Fibroblast of villous mesenchyme (primary cell): ENCODE measurements at places on chromosomes 6 and 20. TPM values are rescaled to one million over a fixed set of nuclear protein-coding genes. Genes with fewer than 3 reads are reported as not detected.

DNA sequence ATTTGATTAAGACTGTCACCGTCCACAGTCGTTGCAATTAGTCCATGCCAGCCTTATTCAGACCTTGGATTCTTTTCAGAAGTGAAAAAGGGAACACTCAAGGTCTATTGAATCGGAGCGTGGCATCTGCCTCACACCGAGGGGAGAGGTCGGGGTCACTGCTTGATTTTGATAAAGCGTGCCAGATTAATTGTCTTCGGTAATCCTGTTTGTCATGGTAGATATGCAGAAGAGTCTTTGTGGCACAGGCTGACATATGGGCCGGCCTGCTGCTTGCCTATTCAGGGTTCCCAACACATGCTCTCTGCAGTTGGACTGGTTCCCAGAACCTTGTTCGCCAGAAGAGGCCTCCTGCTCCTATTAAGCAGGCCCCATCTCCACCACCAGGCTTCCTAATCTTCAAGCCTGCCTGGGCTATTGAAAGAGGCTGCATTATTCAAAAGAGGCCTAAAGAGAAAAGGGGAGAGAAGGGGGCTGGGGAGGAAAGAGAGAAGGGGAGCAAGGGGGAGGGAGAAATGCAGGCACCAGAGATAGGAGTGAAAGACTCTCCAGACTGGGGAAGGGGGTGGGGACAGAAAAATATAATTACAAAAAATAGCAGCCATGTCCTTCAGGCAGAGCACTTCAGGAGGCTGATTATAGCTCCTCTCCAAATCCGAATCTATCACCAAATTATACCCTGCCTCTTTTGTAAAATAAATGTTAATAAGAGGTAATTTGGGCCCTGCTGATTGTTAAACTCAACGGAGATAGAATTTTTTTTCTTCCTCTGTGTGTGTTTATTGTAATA, 611.3 kb downstream of the HDGFL1 start:
- peak; percentile 78 for DNase-seq

DNA sequence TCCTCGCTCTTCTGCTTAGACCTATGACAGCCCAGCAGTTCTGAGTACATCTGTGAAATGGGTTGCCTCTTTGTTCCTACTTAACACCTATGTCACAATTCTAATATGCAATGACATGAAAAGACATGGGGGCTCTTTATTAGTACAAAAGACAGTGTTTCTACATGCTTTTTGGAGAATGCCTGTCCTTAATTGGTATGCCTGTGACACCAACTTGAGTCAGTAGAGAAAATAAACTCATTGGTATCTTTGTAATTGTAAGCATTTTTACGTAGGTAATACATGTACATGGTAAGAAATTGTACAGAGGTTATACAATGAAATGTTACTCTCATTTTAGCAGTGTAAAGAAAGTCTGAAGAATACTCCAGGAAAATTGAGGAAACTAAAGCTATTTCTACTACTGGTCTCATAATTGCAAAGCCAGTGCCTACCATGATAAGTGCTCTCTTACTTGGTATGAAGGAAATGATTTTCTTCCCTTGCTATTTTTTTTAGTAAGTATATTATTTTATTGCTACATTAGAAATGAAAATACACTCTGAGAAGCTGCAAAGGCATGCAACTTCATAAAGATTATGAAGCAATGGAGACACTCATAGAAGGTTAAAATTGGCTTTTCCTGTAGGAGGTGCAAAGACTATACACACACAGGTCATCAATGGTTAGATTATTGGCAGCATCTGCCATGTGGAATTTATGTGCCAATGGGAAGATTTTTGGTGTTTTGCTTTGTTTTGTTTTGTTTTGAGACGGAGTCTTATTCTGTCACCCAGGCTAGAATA, 4.9 kb upstream of the EEF1A1 start:
- no peak for DNase-seq

The RAET1E gene
- total RNA-seq, result under 0.01 TPM in 1 of 2 replicates, not detected in the other

DNA sequence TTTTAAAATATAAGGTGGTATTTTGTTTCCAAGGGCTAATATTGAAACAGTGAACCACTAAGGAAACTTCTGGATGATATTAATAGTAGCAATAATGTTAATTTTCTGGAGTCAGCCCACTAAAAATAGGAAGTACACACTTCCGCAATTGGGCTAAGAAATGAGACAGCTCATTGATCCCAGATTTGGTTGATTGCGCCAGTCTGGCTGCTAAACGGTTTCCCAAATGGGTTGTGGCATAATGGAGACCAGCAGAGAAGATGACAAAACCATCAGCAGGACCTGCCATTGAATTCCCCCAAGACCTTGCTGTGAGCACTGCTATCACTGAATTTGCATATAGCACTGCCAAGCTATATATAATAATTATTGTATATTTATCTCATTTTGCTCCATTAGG, 71.2 kb upstream of the SGK1 start:
- no peak for DNase-seq

GRCh38 chr6:16419636-16420336, 181.4 kb downstream of the GMPR start:
- no peak for DNase-seq

DNA sequence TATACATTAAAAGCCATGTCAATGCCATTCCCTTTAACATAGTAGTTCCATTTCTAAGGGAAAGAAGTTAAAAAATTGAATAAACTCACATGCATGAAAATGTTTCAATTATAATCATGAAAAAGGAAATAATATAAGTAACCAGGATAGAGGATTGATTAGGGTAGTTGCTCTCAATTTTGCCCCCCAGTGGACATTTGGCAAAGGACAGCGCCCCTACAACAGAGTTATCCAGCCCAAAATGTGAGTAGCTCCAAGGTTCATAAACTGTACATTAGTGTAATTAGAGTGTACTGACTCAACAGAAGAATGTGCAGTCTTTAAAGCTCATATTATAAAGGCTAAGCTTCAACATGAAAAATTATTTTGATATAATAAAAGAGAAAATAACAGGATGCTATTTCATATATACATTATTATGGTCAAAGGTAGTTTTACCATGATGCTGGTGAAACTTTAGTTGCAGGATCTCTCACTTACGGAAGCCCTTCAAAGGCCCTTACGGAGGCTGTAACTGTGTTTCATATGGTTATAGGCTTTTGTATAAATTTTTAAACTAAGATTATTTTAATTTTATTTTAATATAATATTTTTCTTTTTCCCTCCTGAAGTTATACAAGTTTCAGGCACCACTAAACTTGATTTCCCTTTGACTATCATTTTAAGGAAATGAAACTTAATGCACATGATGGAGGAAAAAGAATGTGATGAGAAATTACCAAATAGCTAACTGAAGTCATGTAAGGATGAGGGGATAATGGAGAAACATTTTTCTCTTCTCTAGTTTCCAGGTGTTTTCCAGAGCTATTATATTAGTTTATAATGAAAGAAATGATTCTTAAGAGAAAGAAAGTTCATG, 403.6 kb downstream of the PLCB1 start:
- peak; percentile 8 for DNase-seq

- peak; percentile 51 for DNase-seq
Measured at GRCh38 chr6:148343047-148343782, 577 bp downstream of the SASH1 start.

- DNase-seq, result peak; percentile 24
Measured at GRCh38 chr6:27312146-27312949, at the start of gene POM121L2. Gene POM121L2 (minus strand): TSS chr6:27312273. CDS start chr6:27312170, 103 bp downstream.

DNA sequence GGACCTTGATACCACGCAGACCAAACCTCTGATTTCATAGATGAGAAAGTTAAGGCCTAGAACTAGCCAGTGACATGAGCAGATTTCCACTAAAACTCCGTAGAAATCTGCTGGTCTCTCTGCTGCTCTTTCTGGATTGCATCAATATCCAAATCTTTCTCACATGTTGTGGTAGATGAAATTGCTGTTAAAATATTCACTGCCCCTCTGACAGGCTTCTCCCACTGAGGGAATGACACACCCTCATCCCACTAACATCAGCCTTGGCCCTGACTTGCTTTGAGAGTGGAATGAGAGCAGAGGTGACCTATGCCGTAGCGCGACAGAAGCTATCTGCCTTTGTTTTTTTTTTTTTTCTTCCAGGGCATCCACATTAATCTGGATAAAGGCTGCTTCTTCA, 20.4 kb upstream of the EXOC2 start:
- DNase-seq, result no peak

DNA sequence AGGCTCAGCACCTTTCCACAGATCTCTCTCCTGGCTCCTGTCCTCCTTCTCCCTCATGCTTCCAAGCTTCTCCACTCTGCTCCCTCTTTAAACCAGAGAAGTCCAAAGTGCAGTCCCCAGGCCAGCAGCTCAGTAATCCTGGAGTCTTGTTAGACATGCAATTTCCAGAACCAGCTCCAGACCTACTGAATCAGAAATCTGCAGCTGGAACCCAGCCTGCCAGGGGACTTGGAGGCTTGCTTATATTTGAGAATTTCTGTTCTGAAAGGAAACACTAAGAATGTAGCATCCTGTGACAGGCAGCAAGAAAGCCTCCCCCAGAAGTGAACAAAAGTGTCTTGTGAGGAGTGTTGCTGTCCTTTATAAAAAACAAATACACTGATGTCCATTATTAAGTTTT, 438.1 kb downstream of the BCKDHB start:
- DNase-seq, result no peak

DNA sequence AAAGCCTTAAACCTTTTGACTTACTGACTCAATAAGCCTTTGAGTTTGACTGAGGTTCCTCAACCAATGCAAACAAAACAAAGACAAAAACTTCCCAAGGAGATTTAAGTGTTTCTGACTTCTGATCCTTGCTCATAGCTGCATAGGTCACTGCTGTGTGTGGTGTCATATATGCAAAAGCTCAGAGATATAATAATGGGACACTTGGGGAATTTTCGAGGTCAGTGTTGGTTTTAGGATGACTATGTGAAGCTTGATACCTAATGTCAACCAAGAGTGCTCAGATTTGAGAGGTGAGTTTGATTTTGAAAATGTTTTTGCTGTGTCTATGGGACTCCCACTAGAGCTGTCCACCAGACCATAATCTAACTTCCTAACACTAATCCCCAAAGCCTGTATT, 26.2 kb downstream of the ZKSCAN8 start:
- no peak for DNase-seq

- DNase-seq, result peak; percentile 89
Measured at GRCh38 chr6:1335367-1336037, 23.6 kb downstream of the FOXQ1 start.

GRCh38 chr6:81799323-81799722, 46.8 kb upstream of the TENT5A start:
- DNase-seq, result no peak

The NMBR gene
- total RNA-seq, result not detected in 2 replicates

The COL9A3 gene
- under 0.01 and 0.43 TPM in 2 replicates for total RNA-seq

DNA sequence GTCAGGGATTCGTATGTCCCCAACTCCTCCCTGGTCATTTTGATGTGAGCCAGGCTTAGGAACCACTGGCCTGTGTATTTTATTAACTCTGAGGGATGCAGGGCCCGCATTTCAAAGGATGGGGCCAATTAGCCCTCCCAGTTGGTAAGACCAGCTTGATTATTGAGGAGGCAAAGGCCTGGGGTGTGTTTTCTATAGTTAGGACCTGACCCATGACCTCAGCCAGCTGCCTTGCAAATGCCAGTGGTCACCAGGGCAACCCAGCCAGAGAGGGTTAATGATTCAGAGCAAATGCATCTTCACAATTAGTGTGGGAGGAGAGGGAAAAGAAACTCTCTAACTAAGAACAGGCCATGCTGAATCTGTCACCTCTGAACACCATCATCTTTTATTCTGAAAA, 835.4 kb downstream of the MAFB start:
- peak; percentile 69 for DNase-seq
